ENCODE measurements at places on chromosomes 1 and 21.
A peak's percentile ranks its signal among the peaks of the same experiment; 100 is the strongest.

DNA sequence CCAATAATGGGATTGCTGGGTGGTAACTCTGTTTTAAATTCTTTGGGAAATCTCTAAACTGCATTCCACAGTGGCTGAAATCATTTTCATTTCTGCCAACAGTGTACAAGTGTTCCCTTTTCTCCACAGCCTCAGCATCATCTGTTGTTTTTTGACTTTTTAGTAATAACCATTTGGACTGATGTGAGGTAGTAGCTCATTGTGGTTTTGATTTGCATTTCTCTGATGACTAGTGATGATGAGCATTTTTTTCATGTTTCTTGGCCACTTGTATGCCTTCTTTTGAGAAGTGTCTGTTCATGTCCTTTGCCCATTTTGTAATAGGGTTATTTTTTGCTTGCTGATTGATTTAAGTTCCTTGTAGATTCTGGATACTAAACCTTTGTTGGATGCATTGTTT lies 131.9 kb upstream of the B3GALT2 start:
- no peak for DNase-seq

GRCh38 chr1:154129391-154129970 lies 25.4 kb downstream of the NUP210L start:
- DNase-seq = peak; percentile 16

- no peak for DNase-seq
Measured at GRCh38 chr1:201014816-201015200, 8.7 kb downstream of the KIF21B start.

GRCh38 chr1:95309031-95309471 lies 75.0 kb downstream of the RWDD3 start:
- DNase-seq = peak; percentile 28

- DNase-seq = no peak
Measured at GRCh38 chr1:220007438-220007837, 38.9 kb downstream of the EPRS1 start.

GRCh38 chr1:61244114-61244513 lies 161.8 kb downstream of the NFIA start:
- no peak for DNase-seq

- no peak for DNase-seq
Measured at GRCh38 chr1:234990874-234991801, 137.5 kb downstream of the TOMM20 start.

- DNase-seq = no peak
Measured at GRCh38 chr1:109312978-109313775, 6.4 kb upstream of the MYBPHL start.

DNA sequence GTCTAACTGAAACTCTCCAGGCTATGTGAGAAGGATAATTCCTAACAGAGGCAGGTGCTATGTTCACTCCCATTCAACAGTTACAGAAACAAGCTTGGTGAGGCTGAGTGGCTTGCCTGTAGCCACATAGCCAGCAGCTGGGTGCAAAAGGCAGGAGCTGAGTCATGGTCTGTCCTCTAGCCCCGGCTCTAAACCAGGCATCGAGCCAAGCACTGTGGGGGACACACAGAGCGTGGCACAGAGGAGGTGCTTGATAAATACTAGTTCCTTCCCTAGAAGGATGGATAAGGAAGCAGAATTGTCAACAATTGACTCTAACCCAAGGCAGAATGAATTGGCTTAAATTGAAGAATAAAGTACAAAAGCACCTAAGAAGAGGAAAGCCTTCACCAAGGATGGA lies 10.4 kb upstream of the KCNA2 start:
- DNase-seq = no peak

DNA sequence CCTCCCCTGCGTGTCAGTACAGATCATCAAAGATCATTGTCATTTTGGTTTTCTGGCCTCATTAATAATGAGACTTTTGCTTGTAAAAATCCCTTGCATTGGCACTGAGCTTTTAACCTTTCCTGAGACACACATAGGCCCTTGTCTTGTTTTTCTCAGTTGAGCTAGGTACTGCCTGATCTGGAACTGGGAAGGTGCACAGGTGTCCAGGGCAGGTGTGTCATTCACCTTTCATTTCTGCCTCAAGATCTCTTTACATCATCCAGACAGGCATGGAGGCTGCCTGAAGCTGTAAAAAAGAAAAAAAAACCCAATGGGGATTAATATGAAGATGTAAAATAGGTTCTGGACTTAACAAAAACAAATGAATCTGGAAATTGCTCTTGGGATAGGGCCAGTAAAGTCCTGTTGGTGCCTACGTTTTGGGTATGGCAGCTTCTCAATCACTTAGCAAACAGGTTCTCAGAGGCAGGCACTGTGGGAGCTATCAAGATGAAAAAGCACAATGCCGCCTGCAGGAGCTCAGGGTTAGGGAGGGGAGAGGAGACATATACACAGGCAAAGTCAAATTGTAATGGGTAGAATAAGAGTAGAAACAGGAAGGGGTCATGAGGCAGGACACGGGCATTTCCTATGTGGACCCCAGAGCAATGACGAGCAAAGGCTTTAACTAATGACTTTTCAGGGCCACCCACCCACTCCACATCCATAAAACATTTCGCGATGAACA lies 1.0 kb upstream of the KCNC4 start:
- DNase-seq = no peak

GRCh38 chr1:169363046-169363730 lies 4.4 kb downstream of the NME7 start:
- peak; percentile 81 for DNase-seq

GRCh38 chr1:78527706-78528105 lies 36.9 kb downstream of the PTGFR start:
- DNase-seq = no peak

GRCh38 chr1:111768023-111768422 lies 12.3 kb downstream of the DDX20 start:
- no peak for DNase-seq

- DNase-seq = no peak
Measured at GRCh38 chr1:101175466-101175865, 61.4 kb upstream of the S1PR1 start.

DNA sequence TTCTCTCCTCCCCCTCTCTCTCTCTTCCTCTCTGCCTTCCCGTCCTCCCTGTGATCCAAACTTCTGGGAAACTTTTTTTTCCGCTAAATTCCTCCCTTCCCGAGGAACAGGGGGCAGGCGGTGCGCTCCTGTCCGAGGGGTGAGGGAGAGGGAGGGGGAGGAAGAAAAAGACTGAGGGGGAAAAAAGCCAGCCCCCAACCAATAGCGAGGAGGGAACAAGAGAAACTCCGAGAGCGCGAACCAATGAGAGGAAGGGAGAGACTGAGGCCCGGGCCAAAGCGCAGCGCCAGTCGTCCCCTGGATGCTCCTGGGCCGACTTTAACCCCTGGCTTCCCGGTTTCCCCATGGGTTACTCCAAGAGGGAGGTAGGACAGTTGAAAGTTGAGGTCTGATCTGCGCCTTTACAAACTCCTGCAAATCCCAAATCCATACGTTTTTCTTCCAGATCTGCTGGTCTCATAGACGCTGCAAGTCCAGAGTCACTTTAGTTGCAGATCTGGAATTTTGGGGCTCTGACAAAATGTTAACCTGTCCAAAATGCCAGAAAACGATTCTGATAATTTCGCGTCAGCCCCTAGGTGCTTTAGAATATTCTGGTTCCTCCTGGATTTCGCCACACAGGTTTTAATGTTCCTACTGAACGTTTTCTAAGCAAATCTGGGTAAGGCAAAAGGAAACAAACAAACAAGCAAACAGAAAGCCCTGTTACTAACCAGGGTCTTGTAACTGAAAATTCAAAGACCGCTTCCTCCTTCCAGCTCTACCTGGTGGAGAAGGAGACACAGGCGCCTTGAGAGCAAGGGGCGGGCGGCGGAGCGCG lies at the start of gene TBX15:
TSS of gene TBX15 (minus strand) at position 158 of the 820 bp plus-strand sequence. CDS start 548 bp downstream, outside the sequence.
- peak; percentile 89 for DNase-seq

- DNase-seq = peak; percentile 71
Measured at GRCh38 chr1:8661185-8662110, 156.0 kb downstream of the RERE start.

- DNase-seq = no peak
Measured at GRCh38 chr1:205920159-205920558, 23.1 kb downstream of the SLC26A9 start.

DNA sequence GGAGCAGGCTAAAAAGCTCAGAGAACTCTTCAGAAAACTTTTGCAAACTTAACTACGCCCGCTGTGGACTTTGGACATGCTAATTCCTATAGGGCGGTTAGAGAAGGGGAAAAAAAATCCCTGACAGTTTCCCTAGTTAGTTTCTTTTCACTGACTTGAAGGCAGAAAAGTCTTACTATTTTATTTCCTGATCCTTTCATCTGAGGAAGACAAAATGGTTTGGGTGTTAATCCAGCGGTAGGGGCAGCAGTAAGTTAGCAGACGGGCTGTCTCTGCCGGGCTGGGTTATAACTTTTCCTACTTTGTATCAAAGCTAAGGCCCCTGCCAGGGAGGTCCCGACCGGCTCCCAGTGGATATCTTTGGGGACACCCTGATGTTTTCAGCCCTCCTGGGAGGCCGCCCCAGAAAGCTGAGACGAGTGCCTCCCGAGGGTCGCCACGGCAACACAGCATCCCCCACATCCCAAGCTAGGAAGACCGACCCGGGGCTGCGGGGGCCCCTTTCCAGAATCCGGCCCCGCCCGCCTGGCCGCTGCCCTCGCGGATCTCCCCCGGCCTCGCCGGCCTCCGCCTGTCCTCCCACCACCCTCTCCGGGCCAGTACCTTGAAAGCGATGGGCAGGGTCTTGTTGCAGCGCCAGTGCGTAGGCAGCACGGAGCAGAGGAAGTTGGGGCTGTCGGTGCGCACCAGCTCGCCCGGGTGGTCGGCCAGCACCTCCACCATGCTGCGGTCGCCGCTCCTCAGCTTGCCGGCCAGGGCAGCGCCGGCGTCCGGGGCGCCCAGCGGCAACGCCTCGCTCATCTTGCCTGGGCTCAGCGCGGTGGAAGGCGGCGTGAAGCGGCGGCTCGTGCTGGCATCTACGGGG lies 162.6 kb downstream of the RUNX1 start:
- no peak for DNase-seq

- DNase-seq = peak; percentile 24
Measured at GRCh38 chr1:178962853-178963711, 62.6 kb upstream of the FAM20B start.

DNA sequence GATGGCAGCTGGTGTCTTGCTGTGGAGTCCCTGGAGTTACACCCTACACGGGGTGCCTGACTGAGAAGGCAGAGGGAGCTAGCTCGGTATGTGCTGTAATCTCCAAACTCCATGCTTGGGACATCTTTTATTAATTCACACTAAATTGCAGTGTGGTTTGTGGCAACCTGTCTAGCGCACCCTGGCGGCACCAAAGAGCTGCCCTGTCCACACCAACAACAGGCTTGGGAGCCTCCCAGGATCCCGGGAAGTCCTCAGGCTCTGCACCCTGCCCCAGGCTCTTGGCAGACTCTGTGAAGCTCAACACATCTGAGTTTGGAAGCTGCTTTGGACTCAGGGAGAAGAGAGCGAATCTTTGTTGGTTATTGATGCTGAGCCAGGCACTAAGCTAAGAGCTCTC lies 138.9 kb downstream of the IGSF21 start:
- no peak for DNase-seq

GRCh38 chr1:59939393-59939792 lies 12.8 kb upstream of the CYP2J2 start:
- DNase-seq = no peak

DNA sequence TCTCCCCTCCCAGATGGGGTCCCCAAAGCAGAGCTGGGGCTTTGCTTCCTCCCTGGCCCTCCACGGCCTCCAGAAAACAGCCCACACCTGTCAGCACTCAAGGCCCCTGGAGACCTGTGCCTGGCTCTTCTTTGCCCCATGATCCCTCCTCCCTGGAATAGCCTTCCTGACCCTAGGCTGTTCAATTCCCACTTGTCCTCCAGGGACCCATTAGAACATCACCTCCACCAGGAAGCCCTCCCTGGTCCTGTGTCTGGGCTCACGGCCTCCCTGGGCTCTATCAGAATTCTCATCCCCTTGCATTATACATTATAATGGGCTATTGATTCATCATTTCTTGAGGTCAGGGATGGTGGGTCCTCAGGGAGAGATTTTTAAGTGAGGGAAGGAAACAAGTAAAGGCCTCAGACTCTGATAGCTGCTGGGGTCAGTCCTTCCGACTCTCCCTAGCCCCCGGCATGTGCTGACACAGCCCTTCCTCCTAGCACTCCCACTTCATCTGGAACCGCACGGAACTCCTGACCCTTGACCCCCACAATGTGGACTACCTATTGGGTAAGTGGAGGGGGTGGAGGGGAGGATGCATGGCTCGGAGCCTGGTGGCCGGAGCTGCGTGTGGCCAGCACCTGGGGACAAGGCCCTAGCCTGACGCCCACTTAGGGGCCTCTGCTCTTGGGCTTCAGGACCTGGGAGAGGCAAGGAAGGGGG lies 60.8 kb downstream of the ALPL start:
- no peak for DNase-seq

- DNase-seq = no peak
Measured at GRCh38 chr1:180130651-180131050, 24.0 kb upstream of the QSOX1 start.

GRCh38 chr21:38659936-38660332 lies 145.8 kb upstream of the ETS2 start:
- DNase-seq = no peak

Data from SJSA1 (cell line).